ENCODE measurements at places on chromosomes 1 and 21.

GRCh38 chr1:145942871-145943270 lies 14.9 kb downstream of the LIX1L start:
- DNase-seq = no peak

- DNase-seq = no peak
Measured at GRCh38 chr1:47262787-47263413, 30.9 kb upstream of the TAL1 start.

DNA sequence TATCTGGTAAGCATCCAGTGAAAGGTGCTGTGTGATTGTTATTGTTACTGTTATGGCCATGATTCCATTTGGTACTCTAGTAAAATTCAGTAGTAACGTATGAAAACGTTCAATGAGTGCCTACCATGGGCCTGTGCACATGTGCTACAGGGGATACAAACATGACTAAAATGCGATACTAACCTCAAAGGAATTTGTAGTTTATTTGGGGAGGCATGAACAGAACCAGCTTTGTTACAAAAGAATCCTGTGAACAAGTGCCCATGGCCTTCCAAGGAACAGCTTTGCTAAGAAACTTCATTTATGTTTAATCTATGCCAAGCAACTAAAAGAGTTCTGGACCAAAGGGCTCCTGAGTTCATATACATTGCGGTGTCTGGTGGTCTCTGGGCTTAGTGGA lies 28.7 kb downstream of the PTGFR start:
- DNase-seq = no peak

DNA sequence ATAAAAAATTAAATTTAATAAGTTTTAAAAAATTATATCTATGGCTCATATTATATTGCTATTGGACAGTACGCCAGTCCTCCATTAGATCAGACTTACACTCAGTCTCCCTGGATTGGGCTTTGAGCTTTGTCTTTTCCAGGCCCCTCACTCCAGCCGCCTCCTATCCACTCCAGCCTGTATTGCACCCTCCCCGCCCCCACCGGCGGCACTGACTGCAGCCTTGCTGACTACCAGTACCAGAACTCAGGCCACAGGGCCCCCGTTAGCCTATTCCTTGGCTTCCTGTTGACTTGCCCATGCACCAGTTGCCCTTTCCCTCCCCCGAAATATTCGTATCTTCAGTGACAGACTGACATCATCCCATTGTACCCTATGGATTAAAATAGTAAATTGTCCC lies 127.9 kb downstream of the CSMD2 start:
- DNase-seq = no peak

GRCh38 chr1:151539321-151540020 lies 638 bp upstream of the TUFT1 start:
- no peak for DNase-seq

DNA sequence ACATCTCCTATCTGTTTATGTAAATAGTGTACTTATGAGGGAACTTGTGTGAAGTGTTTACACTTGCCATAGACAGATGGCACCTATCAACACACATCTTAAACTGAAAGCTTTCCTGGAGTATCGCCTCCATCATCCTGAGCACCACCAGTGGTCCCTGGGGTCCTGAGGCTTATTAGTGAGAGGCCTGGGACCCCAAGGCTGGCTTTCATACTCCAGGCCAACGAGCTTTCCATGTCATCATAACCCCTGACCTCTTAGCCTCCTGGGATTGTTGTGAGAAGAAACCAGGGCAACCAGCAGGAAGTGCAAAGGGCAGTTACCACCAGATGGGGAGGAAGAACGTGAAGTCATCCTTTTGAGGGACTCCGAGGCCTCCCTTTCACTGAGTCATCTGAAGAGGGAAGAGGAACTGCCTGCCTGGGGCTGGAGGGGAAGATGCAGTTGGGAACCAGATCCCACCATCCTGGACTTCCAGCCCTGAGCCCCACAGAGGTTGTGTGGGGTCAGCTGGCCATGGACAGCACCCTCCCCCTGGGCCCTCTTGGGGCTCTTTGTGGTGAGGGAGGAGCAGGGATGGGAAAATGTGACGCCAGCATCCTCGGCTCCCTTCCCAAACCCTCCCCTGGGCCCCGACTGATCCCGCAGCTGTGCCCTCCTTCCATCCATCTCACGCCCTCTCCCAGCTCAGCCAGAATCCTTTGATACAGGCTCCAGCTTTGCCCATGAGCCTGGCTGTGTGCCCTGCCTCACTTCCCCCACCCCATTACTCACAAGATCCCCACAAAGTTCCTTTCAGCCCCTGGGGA lies 5.8 kb downstream of the INKA2 start:
- no peak for DNase-seq

GRCh38 chr21:46392921-46393320 lies 65.8 kb upstream of the DIP2A start:
- DNase-seq = no peak

DNA sequence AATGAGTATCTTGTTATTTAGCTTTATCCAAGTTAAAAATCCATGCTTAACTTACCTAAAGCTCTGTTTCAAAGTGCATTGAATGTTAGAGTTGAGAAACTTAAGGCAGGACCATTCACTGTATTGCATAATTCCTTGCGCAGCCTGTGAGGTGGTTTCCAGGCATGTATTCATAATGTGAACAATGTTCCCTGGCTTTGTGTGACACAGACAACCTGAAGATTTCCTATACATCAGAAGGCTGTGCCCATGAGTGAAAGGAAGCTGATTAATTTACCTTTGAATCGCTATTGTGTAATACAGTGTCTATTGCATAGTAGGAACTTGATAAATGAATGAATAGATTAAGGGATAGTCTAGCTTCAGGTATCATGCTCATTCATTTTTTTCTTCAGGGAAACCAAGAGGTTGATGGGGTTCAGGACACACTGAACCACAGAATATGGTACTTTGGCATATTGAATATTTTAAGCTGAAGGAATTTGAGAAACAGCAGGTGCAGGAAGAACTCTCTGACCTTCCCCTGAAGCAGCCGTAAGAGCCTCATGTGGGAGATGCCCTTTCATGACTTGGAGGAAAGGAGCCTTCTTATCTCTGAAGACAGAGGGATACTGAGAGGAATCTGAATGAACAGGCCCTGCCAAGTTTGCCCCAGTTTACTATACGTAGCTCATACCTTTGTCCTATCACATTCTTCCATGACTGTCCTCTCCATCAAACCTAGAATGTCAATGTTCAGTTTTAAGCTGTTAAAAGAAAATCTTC lies 88.6 kb upstream of the GNG12 start:
- no peak for DNase-seq

DNA sequence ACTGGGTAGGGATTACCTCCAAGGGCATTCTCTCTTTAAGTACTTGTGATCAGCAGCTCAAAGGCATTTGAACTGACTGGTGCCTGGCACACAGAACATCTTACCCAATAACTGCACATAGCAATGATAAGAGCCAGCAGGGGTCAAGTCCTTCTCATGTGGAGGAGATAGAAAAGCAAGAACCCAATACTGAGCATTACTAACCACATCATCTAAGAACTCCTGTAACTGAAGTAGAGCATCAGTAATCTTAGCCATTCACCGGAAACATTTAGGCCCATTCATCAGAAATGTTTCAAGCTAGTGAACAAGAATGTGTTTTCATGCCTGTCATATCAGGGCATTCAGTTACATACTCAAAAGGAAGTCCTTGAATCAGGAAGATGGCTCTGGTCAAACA lies 33.6 kb upstream of the THEM4 start:
- DNase-seq = no peak

- DNase-seq = no peak
Measured at GRCh38 chr1:53188099-53188498, 8.5 kb upstream of the CPT2 start.

- no peak for DNase-seq
Measured at GRCh38 chr1:44842862-44843655, at the start of gene PTCH2. TSS of gene PTCH2 (minus strand) at chr1:44843253. CDS start at chr1:44842932, 321 bp downstream.

GRCh38 chr1:217919683-217920388 lies 288.7 kb downstream of the SPATA17 start:
- no peak for DNase-seq
